ENCODE measurements at places on chromosomes 13 and 19.

DNA sequence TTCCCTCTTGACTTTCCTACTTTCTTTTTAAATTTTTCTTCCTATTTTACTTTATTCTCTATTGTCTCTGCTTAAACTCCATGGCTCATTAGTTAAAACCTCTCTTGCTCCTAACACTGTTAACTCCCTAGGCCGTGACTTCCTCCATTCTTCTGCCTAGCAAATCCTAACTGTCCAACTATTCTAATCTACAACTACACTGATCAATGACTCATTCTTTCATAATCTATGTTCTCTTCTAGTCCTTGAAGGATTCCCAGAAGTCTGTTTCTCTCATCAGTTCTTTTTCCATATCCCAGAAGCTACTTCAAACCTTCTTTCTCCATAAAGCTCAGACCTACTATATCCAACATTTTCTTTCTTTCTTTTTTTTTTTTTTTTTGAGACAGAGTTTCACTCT is 66.9 kb downstream of the MICU2 start:
- no peak for DNase-seq

- no peak for DNase-seq
Observed at GRCh38 chr19:1459479-1459878, 9.6 kb downstream of the APC2 start.

- DNase-seq = no peak
Observed at GRCh38 chr19:31500197-31500830, 151.1 kb upstream of the TSHZ3 start.

- DNase-seq = no peak
Observed at GRCh38 chr19:1238369-1239303, 831 bp upstream of the CBARP start.

- DNase-seq = no peak
Observed at GRCh38 chr13:44045180-44045562, 165.5 kb downstream of the LACC1 start.

- no peak for DNase-seq
Observed at GRCh38 chr13:99165753-99166587, 34.7 kb upstream of the UBAC2 start.

- no peak for DNase-seq
Observed at GRCh38 chr13:103145442-103145841, 79.2 kb upstream of the SLC10A2 start.

GRCh38 chr19:32744555-32745325 is 25.2 kb downstream of the TDRD12 start:
- no peak for DNase-seq

DNA sequence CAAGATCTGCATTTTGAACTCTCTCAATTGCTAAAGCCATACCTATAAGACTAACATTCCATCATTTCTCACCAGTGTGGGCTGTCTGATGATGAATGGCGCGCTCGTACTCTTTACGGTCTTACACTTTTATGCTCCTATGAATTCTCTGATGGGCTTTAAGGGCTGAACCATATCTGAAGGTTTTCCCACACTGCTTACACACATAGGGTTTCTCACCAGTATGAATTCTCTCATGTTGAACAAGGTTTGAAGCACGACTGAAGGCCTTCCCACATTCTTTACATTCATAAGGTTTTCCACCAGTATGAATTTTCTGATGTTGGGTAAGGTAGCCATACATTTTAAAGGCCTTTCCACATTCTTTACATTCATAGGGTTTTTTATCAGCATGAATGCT is 18.8 kb upstream of the ZNF607 start:
- DNase-seq = no peak
